Stimulated activated CD4-positive, alpha-beta T cell treated with anti-CD3 and anti-CD28 coated beads, Interleukin-2, amount 100 ng/mL, for 4 hours (primary cell): ENCODE measurements at places on chromosomes 1 and 21.

DNA sequence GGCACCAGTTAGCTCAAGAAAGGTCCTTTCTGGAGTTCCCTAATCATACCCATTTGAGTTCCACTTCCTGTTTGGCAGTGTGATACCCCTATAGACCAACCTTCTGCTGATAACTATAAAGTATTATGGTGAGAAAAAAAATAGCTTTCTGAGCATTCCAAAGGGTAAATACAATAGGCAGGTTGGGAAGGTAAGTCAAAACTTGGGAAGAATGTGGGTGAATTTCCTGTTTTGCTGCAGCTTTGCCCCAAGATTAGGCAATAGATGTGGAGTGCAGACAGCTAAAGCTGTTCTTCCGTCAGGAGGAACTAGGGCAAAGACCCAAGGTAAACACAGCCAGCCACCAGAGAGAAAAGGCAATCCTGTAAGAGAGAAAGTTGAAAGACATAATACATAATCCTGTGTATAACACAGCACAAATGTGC lies 49.9 kb upstream of the GUCA2A start:
- no peak for DNase-seq

DNA sequence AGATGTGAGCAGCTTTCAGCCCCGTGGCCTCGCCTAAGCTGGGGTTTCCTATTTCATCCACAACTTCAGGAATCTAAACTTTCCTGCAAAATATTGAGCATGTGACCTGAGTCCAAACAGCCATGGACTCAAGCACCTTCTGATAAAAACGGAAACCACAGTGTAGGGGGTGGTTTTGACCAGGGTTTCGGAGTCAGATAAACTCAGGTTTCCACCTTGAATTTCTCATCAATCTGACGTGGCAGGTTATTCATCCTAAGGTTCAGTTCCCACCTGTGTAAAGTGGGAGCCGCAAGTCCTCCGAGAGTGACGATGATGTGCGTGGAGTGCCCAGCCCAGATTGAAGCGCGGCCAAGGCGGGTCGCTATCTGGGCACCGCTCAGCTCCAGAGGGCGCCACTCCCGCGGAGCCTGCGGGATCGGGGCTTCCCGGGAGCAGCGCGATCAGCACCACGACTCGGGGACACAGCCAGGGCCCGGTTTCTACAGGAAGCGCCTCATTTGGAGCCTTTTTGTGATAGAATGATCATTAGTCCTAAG lies 871 bp upstream of the ETS2 start:
- DNase-seq = no peak

GRCh38 chr1:229729916-229730315 lies 103.9 kb downstream of the URB2 start:
- DNase-seq = no peak

- no peak for DNase-seq
Measured at GRCh38 chr1:9166289-9167235, 37.7 kb upstream of the GPR157 start.

DNA sequence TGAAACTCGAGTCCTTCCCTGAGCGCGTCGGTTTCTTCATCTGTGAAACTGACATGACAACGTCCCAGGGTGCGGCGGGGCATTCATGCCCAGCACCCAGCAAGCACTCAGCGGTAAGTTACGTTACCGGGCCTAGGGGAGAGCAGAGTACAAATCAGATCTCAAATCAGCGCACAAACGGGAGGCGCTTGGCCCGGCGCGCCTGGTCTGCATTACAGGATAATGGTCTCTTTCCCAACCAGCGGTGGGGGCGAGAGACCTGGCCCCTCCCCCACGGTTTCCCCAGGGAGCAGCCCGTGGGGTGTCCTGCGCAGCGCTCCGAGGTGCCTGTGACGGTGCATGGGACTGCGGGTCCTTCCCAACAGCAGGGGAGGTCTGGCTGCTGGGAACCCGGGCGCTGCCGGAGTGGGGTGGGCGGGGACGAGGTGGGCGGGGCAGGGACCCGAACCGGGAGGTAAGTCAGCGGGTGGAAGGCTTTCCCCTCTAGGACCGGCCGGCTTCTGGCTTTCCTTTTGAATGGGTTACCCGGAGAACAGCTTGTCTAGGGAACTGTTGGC lies 1.0 kb downstream of the TMEM51 start:
- no peak for DNase-seq

DNA sequence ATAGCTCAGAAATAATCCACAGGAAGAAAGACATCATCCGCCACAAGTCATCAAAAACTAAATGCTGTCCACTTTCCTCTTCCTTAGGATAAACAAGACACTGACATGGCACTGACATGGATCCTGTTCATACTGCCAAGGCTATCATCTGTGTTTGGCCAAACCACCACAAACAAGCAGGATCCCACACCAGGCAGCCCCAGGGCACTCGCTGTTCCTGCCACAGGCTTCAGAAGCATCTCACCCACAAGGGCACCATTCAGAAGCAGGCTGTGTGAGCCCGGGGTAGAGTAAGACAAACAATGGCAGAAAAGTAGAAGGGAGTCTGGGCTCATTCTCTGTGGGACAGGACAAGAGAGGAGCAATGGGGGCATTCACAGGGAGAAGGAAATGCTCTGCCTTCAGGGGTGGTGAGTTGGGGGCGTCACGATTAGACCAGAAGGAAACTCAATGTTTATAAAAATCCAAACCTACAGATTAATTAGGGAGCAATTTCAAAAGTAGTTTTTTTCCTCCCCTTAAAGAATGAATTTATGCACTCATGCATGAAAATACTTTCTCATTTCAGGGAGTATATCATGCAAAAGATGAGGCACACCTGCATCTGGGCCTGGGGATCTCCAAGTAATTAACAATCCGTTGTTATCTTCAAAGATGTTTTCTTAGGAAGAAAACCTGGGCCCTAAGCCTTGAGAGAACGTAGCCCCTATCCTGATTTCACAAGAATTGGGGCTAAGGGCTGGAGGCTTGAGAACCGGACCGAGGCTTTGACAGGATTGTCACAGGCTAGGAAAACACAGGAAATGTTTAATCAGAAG lies 43.3 kb upstream of the ATP1A1 start:
- no peak for DNase-seq

DNA sequence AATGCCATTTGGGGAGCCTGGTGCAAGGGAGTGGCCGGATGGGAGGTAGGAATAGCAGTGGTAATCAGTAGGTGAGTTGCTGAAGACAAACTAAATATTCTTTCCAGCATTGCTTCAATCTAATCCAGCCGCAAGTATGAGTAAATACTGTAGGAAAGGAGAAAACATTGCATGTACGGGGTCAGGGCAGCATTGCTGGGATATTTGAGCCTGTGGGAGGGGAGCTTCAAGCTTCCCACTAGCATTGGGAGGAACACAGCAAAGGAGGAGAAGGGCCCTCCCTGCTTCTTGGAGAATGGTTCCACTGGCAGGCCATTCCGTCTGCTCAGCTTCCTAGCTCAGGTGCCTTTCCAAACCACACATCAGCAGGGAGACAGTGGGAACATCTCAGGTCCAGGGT lies 15.2 kb downstream of the CAPN2 start:
- no peak for DNase-seq

DNA sequence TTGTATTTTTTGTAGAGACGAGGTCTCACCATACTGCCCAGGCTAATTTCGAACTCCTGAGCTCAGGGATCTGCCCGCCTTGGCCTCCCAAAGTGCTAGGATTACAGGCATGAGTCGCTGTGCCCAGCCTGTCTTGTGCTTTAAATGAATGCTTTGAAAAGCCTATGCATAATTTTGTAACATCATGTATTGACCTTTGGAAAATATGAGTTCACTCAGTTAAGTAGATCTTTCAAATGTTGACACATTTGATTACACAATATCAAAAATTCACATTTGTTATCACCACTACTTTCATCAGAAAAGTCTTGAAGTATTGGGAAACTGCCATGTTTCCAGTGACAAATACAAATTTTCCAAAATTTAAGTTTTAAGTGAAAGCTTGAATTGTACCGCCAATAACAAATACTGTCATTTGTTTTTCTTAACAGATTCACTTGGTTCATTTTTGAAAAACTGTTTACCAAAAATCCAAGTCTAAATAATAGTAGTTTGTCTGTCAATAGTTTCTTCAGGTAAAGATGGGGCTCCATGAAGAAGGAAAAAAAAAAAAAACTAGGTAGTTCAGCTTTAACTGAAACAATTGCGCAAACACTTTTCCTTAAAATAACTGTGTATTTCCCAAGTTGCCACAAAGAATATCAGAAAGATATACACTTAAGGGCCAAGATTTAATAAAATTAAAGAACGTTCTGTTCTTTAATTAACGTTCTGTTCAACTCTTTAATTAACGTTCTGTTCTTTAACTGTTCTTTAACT lies 233.2 kb upstream of the NR5A2 start:
- DNase-seq = no peak
